Stimulated activated CD4-positive, alpha-beta T cell treated with anti-CD3 and anti-CD28 coated beads, Interleukin-15, amount 100 ng/mL, for 48 hours (primary cell): ENCODE measurements at places on chromosomes 1 and 21.

- DNase-seq: no peak
These were observed 83.1 kb downstream of the WDR3 start for GRCh38 chr1:118012515-118013124.

DNA sequence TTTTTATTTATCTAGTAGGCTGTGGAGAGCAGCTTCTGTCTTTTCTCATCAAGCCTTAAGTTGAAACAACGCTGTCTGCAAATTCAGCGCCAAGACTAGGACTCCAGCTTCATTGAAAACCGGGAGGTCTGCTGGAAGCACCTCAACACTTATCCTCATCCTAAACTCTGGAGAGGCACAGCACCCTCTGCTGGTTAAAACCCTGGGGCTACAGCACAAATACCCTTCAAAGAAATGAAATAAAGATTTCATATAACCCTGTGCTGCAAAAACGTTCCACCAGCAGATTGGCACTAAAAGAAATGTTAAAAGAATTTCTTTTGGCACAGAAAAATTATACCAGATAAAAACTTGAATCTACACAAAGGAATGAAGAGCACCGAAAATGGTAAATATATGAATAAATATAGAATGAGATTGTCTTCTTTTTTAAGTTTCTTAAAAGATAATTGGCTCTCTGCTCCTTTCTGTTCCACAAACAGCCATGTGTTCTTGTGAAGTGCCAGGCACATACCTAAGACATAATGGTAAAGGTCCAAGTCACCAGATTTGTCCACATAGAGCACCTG is 227.7 kb upstream of the SAMSN1 start:
- peak; percentile 12 for DNase-seq

DNA sequence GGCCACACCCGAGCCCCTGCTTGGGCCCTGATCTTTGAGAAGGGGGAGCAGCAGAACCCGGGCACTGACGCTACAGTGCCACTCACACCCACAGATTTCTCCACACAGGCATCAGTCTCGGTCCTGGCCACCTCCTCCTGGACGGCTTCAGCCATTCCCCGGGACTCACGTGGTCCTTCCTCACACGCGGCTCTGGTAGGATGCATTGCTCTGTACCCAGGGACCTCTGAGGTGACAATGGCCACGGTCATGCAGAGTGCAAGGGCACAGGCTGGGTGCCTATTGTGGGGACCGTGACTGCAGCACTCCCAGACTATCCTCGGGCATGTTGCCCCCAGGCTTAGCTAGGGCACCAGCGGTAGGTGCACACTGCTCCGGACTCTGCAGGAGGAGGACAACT is 11.8 kb upstream of the ZNF670 start:
- no peak for DNase-seq

GRCh38 chr1:57854436-57854835 is 430.6 kb upstream of the DAB1 start:
- no peak for DNase-seq

GRCh38 chr1:155254714-155255242 is 505 bp downstream of the ENTREP3 start:
- DNase-seq: no peak

DNA sequence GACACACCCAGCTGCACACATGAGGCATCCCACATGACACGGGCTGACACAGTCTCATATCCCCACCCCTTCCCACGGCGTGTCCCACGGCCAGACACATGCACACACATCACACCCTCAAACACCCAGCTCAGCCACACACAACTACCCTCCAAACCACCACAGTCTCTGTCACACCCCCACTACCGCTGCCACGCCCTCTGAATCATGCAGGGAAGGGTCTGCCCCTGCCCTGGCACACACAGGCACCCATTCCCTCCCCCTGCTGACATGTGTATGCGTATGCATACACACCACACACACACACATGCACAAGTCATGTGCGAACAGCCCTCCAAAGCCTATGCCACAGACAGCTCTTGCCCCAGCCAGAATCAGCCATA is 22.6 kb downstream of the PODN start:
- DNase-seq: no peak

DNA sequence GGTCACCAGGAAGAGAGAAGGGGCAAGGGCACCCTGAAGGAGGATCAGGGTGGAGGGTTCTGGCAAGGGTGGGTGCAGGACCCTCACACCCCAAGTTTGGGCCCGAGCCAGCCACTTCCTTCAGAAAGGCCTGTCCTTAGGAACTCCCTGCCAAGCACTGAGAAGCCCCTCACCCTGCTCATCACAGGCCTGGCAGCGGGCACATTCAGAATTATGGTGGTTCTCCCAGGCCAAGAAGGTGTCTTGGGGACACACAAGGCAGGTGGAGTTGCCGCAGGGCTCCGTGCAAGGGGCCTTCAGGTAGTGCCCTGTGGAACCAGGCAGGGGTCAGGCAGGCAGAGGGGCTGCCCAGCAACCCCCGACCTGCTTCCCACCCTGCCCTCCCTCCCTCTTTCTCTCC is 1.1 kb downstream of the TNFRSF25 start:
- no peak for DNase-seq

DNA sequence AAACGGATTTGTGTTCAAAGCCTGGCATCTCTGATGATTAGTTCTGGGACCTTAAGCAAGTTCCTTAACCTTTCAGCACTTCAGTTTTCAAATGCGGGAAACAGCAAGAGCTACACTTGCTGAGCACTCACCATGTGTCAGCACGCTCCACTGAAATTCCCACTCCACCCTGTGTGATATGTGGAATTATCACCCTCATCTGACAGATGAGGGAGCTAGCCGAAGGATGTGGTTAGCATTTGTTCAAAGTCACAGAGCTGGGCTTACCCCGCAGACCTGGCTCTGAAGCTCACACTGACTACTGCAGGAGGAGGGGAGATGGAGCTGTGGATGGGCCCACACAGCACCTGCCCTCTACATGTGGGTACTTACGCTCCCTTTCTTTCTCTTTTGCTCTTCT is 29.1 kb downstream of the IL12RB2 start:
- DNase-seq: no peak

- DNase-seq: no peak
These were observed 2.2 kb downstream of the CLIC6 start for GRCh38 chr21:34670962-34671348.

DNA sequence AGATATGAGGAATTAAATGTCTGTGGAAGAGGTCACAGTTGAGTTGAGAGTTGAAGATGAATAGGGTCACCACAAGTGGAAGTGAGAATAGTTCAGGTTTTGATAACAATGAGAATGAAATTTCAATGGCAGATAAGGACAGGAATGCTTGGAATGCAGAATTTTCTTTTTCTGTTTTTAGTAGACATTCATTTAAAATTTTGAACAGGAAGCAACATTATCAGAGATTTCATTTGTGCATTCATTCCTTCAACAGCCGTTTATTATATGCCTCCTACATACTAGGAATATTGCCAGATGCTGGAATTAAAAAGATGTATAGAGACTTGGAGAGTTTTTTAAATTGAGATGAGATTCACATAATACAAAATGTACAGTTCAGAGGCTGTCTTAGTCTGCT is 126.8 kb downstream of the ITSN1 start:
- DNase-seq: no peak

- no peak for DNase-seq
These were observed 26.1 kb upstream of the PRSS38 start for GRCh38 chr1:227789084-227790033.

- no peak for DNase-seq
These were observed 289.2 kb upstream of the DPYD start for GRCh38 chr1:98210064-98210463.

DNA sequence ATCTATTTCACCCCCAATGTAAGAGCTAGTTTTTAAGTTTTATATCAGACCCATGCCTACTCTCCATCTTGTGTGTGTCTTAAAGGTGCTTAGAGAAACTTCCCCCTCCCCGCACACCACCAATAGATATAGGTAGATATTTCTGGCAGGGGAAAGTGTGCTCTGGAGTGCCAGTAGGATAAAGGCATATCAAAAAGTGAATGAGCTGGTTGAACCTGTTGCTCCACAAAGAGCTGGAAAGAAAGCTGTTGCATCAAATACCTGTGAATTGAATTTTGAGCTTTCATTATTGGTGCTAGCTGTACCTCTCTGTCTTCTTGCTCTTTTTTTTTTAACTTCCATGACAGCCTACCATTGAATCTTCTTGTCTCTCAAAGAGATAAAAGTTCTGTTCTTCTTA is 32.8 kb downstream of the ARID1A start:
- no peak for DNase-seq

DNA sequence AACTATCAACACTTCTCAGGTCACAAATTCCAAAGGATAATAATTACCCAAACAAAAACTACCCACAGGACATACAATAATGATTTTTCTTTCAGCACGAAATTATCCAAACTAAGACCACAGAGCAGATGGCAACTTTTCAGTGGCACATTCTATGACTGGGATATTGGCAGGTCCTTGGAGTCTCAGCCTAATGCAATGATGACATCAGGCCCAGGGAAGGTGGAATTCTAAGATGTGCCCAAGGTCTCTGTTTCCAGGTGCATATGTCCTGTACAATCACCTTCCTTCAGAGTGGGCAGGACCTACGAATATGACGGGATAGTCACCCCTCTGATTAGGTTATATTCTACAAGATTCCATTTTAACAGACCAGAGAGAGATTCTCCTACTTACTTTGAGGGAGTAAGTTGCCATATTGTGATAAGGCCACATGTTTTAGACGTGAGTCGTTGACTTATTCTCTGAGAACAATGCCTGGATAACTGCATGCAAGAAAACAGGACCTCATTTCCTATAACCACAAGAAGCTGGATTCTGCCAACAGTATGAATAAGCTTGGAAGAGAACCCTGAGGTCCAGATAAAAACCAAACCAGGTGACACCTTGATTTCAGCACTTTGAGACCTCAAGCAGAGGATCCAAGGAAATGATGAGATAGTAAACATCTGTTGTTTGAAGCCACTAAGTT is 69.9 kb downstream of the ZC3H11B start:
- DNase-seq: no peak

DNA sequence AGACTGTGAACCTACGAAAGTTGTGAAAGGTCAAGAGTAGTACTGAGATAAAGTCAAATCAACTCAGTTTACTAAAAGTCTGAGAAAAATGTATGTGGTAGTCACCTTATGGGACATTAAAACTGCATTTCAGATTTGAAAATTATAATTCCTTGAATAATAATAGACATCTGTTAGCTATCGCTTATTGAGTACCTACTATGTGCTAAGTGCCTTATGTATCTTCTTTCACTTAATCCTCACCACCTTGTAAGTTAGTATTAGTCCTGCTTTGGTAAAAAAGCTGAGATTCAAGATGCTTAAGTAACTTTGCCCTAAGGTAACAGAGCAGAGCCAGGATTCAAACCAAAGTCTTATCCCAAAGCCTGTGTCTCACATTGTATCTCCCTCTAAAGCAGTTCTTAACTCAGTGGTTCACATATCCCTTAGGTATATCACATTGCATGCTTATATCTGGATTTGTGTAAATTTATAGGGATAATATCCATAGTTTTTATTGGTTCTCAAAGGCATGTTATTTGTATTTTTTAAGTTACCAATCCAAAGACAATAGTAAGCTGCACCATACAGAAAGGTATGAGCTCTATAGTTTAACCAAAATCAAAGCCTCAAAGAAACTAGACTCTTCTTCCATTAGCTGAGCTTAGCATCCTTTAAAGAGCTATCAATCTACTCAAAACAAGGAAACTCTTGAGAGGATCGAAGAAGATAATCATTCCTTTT is 865 bp downstream of the PIGC start:
- no peak for DNase-seq

- no peak for DNase-seq
These were observed 51.5 kb upstream of the LBR start for GRCh38 chr1:225479341-225479740.

DNA sequence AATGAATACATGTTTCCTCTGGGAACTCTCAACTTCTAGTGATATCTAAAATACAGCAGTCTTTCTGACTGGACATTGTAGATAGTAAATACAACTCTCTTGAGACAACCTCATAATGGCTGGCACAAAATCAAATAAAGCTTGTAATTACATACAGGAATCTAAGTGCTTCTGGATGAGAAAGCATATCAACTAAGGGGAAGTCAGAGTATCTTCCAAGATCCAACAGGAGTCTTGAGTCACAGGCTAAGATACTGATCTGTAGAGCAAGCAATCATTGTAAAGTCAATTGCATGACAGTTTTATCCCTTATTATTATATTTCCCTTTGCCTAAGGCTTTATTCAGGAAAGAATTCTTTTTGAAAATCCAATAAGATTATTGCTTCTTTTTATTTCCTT is 249.9 kb downstream of the LRRIQ3 start:
- DNase-seq: no peak

DNA sequence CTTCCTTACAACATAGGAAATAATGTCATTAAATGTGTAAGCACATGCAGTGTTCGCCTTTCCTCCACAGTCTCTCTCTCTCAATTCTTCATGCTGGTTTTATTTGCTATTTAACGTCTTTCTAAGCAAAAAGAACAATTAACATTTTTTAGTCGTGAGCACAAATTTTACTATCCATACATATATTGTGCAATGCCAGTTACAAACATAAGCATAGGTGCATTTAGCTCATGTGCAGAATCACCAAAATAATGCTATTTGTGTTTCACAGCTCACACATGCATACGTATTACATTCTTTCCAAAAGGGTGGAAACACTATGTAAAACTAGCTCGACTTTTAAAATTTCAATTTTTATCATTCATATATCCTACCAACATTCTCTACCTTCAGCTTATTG is 52.1 kb downstream of the MROH9 start:
- no peak for DNase-seq

- DNase-seq: no peak
These were observed 50.5 kb downstream of the MORN1 start for GRCh38 chr1:2340918-2341254.

DNA sequence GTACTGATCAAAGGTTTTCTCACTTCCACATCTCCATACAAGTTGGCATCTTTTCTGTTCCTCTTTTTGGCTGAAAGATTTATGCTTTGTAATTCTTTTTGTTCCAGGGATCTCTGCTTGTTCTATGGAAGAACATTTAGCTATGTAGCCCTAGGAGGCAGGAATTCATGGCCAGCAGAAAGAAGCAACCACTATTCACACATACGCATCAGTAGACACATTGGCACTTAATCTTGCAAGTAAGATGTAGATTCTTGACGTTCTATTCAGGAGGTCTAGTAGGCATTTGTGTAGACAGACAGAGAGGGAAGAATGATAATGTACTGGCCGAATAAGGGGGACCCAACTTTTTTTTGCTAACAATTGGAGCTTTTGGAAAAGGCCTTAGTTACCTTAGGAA is 336.0 kb downstream of the NUF2 start:
- no peak for DNase-seq
